ENCODE measurements at places on chromosomes 1 and 21.

DNA sequence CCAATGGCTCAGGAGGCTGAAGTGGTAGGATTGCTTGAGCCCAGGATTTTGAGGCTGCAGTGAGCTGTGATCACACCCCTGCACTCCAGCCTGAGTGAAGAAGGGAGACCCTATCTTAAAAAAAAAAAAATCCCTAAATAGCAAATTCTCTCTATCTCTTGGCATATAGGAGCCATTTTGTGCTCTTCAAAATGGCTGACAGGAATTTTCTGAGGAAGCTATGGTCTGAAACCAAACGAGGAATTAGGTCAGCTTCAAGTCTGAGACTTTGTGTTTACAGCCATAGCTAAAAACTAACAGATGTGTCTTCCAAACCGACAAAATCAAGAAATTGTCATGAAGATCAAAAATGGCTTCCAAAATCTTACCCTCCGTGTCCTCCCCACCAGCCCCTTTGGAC, 10.6 kb downstream of the CD247 start:
- DNase-seq: no peak

GRCh38 chr1:115245227-115245626, 92.8 kb downstream of the NGF start:
- no peak for DNase-seq

DNA sequence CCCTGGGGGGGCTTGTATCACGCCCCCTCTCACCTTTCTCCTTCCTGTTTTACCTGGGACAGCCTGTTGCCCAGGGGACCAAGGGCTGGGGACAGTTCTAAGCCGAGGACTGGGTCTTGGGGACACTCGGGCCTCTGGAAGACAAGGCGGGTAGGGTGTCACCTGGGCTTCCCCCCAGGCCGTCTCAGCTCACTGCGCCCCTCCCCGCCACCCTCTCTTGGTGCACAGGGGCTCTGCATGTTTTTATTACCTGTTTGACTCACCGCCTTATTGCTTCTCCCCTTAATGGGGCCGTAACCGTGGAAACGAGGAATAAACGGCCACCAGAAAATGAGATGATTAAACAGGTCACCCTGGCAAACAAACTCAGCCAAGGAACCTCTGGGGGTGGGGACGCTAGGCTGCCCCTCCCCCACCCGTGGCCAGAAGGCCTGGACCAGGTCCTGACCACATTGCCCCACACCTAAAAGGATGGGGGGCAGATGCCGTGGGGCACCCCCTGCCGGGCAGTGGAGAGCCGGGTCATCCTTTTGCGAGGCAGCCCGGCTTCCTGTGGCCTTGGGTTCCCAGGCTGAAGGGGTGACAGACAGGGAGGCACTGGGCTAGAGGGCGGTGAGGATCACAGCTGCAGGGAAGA, 109.9 kb downstream of the CASZ1 start:
- DNase-seq: no peak

DNA sequence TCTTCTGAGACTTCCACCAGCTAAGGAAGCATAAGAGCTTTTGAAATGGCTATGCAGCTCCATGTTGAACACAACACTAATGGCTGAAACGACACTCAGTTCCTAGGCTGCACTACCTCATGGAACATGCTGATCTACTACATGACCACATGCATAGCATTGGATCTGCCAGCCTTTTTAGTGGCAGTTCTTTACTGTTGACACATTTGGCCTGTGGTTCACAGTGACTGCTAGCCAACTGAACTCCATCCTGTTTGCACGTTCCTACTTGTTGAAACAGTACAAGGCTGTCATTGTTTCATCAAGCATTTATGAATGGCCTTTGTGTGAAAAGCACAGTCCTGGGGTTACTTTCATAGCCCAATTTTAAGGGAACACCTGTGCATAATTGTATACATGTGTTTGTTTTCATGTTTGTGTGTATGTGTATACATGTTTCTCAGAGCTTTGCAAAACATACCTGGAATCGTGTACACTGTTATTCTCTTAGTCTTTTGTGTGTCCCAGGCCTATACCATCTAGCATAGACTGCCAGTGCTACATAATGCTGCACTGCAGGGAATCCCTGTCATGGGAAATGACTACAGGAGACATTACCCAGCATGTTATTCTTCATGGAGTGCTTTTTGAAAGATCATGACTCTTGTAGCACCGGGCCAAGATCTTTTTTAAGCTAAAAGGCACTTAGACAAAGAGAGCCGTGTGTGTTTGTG, 179.6 kb upstream of the ESRRG start:
- DNase-seq: no peak
